Fibroblast of upper back skin (primary cell): ENCODE measurements at places on chromosomes 6 and 20.

DNA sequence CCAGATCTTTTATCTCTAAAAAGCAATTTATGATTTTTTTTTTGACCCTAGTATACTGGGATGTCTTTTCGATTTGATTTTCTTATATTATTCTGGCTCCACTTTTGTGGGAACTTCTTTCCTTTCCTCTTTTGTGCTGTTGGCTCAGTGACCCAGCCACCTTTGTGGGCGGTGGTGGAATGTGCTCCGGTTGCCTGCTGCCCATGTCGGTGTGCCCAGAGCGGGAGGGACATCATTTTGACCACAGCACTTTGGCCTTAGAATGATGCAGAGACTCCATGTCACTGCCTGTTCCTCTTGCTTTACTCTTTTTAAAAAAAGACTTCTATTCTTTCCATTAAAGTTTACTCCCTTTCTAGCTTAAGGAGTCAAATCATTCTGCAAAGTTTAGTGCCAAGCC lies 198.0 kb downstream of the FARS2 start:
- DNase-seq, result no peak

- DNase-seq, result no peak
Measured at GRCh38 chr6:110325197-110325596, 33.0 kb downstream of the METTL24 start.

GRCh38 chr6:90274451-90275030 lies 22.1 kb downstream of the BACH2 start:
- no peak for DNase-seq

DNA sequence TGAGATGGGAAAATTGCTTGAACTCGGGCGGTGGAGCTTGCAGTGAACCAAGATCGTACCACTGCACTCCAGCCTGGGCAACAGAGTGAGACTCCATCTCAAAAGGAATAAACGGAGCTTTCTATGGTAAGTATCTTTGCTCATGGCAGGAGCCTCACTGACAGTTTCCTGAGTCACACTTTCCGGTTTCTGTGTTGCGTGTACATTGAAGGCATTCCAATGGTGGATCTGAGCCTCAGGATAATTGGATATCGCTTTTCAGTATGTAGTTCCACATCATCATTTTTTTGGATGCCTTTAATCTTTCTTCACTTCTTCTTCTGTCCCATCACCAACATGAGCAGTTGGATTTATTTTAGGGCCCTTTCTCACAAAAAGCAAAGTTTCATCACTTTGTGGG lies 28.6 kb upstream of the GTSF1L start:
- DNase-seq, result peak; percentile 70

DNA sequence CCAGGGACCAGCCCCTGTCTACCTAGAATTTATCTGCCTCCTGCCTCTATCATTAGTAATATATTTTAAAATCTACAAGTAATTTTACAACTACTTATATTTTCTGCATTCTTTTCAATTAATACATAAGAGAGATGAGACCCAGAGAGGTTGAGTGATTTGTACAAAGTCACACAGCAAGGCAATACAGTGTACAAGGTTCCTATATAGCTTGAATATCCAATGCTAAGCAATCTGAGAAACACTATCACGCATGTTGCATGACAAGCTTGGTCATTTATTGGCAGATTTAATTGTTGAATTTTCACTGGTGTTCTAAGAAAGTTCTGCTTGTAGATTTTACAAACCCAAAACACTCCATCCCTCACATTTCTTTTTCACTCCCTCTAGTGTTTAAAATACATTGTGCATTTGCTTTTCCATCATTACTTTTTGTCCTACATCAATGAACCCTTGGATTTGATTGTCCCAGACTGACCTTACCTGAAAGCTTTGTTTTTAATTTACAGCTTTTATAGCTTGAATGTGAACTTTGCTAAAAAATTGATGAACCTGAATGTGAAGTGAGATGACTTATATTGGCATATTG lies 520.9 kb upstream of the CITED2 start:
- DNase-seq, result no peak

DNA sequence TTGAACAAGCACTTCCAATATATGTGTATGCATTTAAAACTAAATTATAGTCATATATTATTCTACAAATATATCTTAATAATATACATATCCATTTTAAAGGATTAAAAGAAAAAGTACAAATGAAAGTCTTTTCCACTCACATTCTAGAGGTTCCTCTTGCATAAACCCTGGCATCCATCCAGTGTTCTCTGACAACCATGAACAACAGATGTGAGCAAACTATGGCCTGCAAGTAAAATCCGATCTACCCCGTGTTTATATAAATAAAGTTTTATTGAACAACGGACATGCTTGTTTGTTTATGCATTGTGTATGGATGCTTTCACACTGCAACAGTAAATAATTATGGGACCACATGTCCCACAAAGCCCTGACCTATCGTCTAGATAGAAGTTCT lies 1122.3 kb downstream of the EPHA7 start:
- peak; percentile 5 for DNase-seq

DNA sequence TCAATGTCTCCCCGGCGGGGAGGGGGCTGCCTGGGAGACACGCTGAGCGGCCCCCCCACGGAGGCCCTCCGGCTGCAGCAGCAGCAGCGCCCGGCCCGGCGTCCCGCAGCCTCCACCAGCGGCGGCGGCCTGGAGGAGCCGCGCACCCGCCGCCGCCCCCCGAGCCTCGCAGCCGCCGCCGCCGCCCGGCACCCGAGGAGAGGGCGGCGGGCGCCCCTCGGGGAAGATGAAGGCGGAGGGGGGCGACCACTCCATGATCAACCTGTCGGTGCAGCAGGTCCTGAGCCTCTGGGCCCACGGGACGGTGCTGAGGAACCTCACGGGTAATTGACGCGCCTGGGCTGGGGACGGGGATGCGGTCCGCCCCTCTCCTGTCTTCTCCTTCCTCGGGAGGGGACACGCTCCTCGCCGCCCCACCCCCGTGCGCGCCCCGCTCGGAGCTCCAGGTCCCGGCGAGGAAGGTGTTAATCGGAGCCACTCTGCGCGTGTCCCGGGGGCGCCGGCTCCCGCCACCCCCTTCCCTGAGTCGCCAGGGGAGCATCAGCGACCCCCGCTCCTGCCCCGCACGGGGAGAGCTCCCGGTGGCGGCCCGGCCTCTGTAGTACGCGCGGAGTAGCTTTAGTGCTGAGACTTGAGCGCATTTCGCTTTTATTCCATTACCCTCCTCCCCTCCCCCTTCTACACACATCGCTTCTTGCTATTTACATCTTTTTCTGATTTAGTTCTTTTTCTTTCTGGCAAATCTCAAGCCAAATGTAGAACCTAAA lies 686 bp downstream of the TMEM170B start:
- no peak for DNase-seq

DNA sequence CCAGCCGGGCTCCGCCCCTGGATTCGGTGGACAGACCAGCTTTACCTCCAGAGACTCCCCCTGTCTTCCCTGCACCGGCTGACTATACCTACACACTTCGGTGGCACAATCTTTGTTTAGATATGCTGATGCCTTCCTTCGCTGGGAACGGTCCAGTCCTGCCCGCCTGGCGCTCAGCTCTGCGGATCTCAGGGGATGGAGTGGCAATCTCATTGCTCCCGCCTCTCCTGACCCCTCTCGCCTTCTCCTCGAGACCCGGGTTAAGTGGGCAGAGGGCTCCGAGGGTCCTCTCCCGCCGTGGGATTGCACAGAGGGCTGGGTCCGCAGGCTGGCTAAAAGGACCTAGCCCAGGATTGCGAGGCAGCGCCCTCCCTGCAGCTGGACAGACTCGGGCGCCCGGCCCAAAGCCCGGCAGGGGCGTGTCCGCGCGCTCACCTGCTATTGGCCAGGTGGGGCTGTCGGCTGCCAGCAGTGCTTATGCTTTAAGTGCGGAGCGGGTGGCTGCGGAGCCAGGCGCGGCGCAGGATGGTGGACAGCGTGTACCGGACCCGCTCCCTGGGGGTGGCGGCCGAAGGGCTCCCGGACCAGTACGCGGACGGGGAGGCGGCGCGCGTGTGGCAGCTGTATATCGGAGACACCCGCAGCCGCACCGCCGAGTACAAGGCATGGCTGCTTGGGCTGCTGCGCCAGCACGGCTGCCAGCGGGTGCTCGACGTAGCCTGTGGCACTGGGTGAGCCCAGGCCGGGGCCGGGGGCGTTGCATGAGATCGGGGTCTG lies at the start of gene GNMT:
GNMT (plus strand) TSS at position 512 of the 777 bp plus-strand sequence; CDS start at position 526, 14 bp downstream.
- DNase-seq, result no peak

DNA sequence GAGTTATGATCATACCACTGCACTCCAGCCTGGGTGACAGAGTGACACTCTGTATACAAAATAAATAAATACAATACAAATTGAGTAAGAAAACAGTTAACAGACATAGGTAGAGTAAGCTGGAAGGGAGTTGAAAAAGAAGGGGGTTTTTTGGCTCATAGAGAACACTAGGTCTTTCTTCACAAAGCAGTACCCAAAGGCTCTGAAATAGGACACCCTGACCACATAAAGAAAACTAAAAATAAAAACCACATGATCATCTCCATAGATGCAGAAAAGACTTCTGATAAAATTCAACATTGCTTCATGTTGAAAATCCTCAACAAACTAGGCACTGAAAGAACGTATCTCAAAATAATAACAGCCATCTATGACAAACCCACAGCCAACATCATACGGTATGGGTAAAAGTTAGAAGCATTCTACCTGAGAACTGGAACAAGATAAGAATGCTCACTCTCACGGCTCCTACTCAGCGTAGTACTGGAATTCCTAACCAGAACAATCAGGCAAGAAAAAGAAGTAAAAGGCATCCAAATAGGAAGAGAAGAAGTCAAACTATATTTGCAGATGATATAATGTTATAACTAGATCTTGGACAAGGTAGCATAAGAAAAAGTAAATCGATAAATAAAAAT lies 48.6 kb downstream of the TOMM6 start:
- DNase-seq, result no peak

GRCh38 chr6:56999049-56999448 lies 44.1 kb downstream of the BEND6 start:
- no peak for DNase-seq

GRCh38 chr6:42199106-42199981 lies 4.6 kb upstream of the GUCA1B start:
- peak; percentile 51 for DNase-seq

- DNase-seq, result peak; percentile 36
Measured at GRCh38 chr6:1796706-1797529, 187.2 kb downstream of the FOXC1 start.
